Progenitor cell of endocrine pancreas (in vitro differentiated cells): ENCODE measurements at places on chromosomes 13 and 19. TPM values are rescaled to one million over a fixed set of nuclear protein-coding genes. Genes with fewer than 3 reads are reported as not detected.

GRCh38 chr13:58574791-58575190 lies 943.2 kb downstream of the PCDH17 start:
- no peak for DNase-seq

DNA sequence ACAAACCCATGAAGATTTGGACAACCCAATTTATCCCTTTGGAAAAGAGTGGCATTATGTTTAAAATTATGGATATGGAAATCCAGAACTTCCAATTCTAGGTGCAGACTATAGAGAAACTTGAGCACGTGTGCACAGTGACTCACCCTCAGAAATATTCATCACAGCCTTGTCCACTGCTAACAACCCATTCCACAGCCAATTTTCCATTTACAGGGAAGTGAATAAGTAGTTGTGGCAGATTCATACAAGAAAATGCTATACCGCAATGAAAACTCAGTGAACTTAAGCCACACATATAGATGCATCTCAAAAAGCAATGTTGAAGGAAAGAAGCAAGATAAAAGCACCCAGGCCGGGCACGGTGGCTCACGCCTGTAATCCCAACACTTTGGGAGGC lies 133.3 kb downstream of the USP12 start:
- DNase-seq: no peak

- DNase-seq: no peak
Observed at GRCh38 chr19:19464339-19465098, 50.8 kb downstream of the TSSK6 start.

- no peak for DNase-seq
Observed at GRCh38 chr13:20366056-20366455, 133.9 kb upstream of the GJB6 start.

GRCh38 chr13:100721885-100722512 lies 47.4 kb upstream of the TMTC4 start:
- DNase-seq: peak; percentile 27

DNA sequence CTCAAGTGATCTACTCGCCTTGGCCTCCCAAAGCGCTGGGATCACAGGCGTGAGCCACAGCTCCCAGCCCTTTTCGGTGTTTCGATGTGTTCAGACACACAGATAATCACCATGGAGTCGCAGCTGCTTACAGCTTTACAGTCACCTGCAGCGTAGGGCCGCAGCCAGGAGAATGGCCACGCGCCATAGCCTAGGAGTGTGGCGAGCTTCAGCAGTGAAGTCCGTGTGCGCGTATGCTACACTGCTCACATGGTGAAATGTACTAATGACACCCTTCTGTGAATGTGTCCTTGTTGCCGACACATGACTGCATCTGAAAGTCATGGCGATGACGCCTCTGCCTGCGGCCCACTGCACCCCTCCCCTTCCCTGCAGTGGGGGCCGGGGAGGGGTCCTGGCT lies 23.6 kb downstream of the AP3D1 start:
- no peak for DNase-seq

DNA sequence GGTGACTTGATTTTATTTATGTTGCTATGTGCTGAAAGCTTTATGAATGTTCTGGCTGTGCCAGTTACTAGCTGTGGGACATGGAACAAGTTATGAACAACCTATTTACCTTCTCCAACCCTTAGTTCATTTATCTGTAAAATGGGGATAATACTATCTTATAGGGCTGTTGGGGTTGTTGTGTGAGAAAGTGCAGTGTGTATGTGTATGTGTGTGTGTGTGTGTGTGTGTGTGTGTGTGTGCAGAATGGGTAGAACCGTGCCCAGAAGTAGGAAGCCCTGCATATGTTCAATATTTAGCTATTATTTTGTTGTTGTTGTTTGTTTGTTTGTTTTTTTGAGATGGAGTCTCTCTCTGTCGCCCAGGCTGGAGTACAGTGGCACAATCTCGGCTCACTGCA lies 20.4 kb downstream of the ZSWIM9 start:
- DNase-seq: no peak

GRCh38 chr19:13613447-13613846 lies 107.2 kb upstream of the CACNA1A start:
- DNase-seq: no peak

DNA sequence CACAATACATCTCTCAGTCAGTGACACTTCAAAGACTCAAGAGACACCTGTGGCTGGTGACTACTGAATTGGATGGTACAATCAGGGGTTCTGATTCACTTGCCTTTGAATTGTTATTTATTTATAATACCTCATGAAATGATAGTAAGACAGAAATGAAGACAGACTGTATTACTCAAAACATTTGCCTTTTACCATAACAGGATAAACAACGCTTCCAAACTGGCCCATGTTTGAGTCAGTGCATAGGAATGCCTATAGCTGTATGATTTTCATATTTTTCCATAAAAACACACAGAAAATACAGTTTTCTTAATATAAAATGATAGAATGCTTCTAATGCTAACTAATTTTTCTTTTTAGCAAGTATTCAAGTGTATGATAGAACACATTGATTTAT lies 59.5 kb upstream of the FGF14 start:
- DNase-seq: no peak

DNA sequence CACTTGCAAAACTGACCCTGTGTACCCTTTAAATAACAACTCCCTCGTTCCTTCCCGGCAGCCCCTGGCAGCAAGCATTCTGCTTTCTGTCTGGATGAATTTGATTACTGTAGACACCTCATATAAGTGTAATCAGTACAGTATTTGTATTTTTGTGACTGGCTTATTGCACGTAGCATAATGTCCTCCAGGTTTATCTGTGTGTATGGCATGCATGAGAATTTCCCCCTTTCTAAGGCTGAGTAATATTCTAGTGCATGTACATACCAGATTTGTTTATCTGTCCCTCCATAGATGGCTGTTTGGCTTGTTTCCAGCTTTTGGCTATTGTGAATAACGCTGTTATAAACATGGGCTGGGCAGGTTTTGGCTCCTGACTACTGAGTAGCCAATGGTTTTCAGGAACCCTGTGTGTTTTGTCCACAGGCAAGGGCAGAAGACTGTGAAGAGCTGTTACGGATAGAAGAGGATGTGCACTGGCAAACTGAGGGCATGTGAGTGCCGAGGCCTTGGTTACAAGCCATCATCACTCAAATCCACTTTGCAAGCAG lies 98.0 kb downstream of the ESD start:
- DNase-seq: no peak

GRCh38 chr13:112059457-112060281 lies 7.3 kb upstream of the SOX1 start:
- no peak for DNase-seq

GRCh38 chr19:5624018-5624663 lies 1.3 kb downstream of the SAFB start:
- DNase-seq: no peak

DNA sequence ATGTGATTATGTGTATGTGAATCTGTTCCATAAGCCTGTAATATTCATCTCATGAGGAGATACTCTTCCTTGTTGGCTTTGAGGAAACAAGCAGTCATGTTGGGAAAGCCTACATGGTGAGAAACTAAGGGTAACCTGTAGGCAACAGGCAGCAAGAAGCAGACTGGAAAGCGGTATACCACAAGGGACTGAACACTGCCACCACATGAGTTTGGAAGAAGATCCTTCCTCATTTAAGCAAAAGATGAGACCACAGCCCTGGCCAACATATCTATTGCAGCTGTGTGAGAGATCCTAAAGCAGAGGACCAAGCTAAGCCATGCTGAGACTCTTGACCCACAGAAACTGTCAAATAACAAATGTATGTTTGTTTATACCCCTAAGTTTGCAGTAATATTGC lies 134.8 kb downstream of the B3GLCT start:
- DNase-seq: no peak

DNA sequence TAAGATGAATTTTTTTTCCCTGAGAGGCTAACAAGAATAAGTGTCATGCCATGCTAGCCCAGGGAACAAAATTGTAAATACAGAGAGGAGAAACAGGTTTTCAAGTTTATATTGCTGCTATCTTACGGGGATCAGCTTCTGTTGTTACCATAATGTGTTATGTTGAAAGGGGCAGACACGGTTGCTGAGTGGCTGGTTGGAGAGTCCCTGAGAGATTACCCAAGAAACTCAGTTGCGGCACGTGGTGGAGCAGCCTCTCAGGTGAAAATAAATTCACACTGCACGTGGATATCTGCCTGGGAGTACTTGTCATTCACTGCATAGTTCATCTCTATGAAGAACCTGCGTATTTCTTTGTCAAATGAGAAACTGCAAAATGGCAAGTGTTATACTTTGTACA lies 293.6 kb downstream of the TDRD3 start:
- DNase-seq: no peak

- DNase-seq: no peak
Observed at GRCh38 chr13:93235258-93236015, 8.8 kb downstream of the GPC6 start.

PRR12 gene
- 61.2 and 64.5 TPM in 2 replicates for total RNA-seq

PVR gene
- total RNA-seq: 61.2 and 64.3 TPM in 2 replicates

MLLT1 gene
- 93.6 and 106 TPM in 2 replicates for total RNA-seq
